ENCODE measurements at places on chromosomes 2 and 18.

DNA sequence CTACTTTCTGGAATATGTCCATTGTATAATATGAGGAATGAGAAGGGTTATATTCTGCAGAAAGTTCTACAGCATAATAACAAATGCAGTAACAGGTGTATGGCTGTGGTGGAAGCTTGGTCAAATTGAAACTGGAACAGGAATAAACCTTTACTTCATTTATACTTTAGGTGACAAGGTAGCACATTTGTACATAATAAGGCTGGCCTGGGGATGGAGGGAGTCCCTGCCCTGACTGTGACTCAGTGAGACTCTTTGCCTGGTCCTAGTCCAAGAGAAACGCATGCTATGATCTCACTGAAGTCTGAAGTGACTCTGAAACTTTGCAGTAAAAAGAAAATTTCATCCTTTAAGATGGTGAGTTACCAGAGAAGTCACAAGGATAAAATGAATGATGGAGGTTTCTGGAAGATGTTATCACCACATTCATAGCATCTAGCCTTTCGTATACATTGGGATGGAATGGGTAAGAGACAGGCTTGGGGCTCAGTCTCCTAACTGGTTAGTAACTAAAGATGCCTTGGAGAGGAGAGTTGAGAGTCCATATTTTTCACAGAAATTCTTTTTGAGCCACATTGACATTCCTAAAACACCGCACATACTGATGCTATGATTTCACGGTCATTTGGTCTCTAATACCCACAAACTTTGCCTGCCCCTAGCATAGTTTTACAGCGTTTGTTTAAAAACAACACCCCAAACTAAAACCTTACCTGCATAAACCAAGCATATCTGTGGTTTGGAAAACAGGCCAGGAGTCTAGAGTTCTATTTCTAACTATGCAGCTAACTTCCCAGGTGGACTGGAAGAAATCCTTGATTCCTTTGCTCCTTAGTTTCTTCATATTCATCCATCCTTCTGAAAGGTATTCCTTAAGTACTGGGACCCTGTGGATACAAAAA is 42.4 kb upstream of the NABP1 start:
- peak; percentile 55 for DNase-seq

DNA sequence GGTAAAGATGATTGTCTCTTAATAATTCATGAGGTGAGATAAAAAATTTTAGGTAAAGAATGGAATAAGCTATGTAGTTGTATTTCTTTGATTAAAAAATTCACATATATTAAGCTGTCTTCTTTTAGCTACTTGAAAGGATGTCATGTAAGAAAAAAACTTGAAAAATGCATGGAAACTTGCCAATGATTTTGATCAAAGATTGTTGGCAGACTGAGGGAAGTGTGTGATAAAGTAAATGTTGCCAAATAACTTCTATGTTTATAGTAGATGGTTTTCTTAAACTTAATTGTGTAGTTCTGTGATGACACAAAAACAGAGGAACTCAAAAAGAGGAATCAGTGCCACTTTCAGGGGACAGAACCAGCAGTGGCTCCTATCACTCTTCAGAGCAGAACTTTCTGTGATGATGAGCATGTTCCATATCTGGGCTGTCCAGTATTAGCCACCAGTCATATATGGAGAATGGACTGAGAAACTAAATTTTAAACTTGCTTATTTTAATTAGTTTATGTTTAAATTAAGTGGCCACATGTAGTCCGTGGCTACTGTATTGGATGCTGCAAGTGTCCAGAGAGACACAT is 51.9 kb upstream of the SLC38A11 start:
- no peak for DNase-seq

- DNase-seq: no peak
Observed at GRCh38 chr2:145975406-145975805, 1455.5 kb upstream of the ZEB2 start.

- no peak for DNase-seq
Observed at GRCh38 chr2:15812187-15812780, 128.1 kb upstream of the MYCN start.

DNA sequence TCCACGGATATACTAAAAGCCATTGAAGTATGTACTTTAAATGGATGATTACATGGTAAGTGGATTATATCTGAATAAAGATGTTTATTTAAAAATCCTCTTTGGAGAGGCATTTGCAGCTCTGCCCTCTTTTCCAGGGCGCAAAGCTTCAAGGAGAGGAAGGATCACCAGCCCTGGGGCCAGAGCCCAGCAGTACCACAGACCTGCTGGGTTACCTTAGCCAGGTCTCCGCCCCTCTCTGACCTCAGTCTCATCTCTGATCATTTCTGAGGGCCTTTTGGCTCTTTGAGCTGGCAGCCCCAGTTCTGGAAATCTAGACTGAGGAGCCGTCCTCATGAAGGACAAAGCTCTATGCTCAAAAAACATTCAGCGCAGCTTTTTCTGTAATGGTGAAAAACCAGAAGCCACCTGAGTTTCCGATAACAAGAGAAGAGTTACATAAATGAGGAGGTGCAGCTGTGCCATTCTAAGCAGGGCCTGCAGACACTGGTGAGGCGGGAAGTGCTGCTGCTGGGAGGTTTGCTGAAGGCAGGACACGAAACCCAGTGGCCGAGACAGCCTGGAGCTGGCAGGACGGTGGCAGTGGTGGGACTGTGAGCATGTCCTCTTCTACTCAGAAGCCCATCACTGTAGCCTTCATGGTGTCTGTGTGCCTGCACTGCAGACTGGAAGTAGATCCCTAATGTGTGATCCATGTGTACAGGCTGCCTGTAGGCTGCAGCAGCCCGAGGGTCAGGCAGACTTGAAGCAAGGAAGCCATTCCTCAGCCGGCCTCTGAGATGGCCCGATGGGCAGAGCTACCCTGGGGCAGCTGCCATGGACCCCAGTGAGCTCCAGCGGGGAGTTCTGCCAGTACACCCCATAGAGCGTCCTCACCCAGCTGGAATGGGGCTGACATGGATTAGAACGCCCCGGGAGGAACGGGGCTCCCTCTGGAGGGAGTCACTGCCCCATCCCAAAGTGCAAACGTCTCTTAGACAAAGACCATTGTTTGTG is 27.7 kb downstream of the ADRA2B start:
- DNase-seq: no peak

DNA sequence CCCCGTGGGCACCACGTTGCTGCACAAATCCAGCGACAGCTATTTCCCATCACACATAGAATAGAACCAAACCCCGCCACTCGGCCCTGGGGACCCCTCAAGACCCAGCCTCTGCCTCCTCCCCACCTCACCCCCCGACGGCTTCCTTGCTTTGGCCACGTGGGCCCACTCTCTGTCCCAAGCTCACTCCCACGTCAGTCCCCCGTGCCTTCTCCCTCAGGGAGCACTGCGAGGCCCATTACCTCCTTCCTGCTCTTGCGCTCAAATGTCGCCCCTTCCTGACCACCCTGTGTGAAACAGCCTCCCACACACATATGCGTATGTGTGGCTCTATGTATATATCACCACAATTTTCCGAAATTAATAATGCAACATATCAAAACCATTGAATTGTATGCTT is 239.7 kb downstream of the SH3BP4 start:
- no peak for DNase-seq

DNA sequence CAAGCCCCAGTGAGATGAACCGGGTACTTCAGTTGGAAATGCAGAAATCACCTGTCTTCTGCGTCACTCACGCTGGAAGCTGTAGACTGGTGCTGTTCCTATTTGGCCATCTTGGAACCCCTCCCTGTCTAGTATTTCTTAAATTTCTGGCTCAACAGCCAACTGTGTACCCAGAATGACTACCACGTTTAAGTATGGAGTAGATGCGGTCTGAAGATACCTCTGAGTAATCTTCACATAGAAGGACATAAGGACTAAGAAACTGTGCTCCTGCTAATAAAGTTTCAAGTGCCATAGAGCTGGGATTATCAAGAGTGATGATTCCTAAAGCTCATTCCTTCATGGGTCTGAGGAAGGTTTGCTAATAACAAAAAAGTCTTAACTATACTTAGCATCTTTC is 20.4 kb downstream of the TRAK2 start:
- DNase-seq: no peak

- DNase-seq: no peak
Observed at GRCh38 chr2:124120246-124120645, 95.2 kb downstream of the CNTNAP5 start.

DNA sequence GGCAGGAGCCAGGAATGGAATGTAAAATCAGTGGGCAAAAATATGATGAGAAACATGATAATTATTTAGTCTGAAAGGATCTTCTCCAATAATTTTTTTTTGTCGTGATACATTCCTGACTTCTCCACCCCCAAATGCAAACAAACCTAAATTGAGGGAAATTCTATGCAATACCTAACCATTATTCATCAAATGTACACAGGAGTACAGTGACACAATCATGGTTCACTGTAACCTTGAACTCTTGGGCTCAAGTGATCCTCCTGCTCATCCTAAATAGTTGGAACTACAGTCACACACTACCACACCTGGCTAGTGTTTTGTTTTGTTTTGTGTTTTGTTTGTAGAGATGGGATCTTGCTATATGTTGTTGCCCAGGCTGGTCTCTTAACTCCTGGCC is 46.5 kb downstream of the RAB10 start:
- DNase-seq: no peak

DNA sequence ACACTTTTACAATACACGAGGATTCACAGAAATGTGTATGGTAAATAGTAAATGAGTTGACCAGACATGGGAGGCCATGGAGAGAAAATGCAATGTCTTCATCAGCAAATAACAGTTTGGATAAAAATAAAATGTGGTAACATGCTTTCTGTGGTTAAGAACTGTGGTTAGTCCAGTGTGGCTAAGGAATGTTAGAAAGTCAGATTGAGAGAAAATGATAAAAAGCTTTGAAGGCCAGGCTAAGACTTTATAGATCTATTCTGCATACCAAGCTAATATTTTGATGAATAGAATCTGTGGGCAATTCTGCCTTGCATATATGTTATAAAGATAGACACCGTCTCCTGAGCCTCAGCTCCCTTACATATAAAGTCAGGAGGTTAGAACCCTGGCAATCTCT is 215.9 kb downstream of the SOX11 start:
- DNase-seq: no peak

DNA sequence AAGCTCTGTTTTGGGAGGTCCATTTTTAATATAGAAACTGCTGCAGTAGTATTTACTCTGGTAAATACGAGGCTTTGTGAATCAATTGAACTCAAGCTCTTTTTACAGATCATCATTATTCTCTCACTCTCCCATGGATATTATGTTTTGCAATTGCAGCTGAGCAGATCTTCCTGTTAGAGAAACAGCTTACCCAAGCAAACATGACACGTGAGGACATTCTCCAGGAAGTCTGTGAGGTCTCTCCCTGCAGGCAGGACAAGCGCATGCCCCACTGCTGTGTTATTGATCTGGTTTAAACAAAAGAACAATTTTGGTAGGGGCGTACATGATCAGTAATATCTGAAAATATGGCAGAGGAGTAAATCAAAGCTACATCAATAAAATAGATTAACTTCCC is 72.1 kb downstream of the COL6A3 start:
- DNase-seq: no peak

GRCh38 chr2:9769171-9770005 is 73.9 kb upstream of the TAF1B start:
- no peak for DNase-seq

DNA sequence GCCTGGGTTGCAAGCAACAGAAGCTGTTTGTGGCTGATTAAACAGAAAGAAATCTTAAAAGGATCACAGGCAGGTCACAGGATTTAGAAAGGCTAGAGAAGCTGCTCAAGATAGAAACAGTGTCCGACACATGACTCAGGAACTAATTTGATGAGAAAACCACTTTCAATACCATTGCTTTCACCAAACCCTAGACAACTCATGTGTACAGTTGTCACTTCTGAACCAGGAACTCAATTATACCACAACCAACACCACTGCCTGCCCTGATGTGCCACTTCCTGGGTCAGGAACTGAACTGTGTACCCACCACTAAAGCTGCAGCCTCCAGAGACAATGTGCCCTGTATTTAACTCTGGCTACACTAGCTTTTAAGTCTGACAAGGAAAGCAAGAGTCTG is 56.0 kb downstream of the TMEM247 start:
- no peak for DNase-seq

DNA sequence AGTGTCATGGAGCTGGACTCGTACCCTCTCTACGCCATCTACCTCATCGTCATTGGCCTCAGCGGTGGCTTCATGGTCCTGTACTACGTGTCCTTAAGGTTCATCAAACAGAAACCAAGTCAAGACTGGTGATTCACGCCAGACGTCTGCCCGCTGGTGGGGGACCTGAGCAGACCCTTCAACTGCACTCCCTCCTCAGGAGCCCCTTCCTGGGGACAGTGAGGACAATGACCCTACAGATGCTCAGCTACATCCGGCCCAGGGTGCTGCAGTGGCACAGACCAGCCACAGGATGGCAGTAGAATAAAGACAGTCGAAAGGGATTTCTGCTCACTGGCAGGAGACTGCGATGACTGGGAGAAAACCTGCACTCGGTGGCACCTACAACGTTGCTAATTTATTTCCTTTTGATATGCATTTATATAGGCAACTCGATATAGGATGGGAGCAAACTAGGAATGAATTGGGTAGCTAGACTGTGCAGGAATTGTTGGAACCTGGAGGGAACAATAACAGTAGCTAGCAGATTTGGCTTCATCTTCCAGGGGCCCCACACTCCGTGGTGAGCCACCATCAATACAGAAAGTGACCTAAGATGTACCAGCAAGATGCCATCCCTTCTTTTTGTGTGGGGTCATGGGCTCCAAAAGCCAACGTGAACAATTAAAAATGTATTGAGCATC is 39.2 kb downstream of the ABCG8 start:
- DNase-seq: peak; percentile 69

DNA sequence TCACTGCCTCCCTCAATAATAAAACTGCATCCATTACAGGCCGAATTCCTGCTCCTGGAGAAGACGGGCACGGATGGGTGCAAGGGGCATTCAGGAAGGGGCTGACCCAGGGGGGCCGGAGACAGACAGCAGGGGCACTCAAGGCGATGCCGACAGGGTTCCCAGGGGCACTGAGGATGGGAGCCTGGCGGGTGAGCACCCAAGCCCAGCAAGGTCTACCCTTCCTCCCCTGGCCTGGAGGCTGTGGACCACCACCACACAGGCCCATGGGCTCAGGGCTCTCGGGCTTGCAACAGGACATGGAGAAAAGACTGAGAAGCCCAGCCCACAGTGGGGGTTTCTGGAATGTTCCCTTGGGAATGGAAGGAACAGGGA is 104.7 kb upstream of the ODC1 start:
- DNase-seq: no peak

DNA sequence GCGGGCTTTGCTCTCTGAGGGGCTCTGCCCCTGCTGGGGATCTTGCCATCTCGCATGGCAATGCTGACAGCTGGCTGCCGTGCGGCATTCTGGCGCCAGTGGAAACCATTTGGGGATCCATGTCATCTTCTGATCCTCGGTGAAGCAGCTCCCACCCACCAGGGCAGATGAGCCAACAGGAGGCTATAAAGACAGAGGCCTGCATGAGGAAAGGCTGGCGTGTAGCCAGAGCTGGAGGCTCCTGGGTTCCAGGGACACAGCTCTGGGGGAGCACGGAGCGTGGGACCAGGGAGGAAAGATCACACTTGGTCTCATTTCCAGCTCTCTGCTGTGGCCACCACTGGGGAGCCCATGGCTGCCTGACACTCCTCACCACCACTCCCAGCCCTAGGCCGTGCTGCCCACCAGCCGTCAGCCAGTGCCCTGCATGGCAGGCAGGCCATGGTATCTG is 145.8 kb downstream of the ZFP36L2 start:
- no peak for DNase-seq

- DNase-seq: no peak
Observed at GRCh38 chr2:178163395-178163794, 30.9 kb upstream of the OSBPL6 start.

Data from RKO (cell line).